LoVo (cell line): ENCODE measurements at places on chromosomes 4 and X.

- DNase-seq: no peak
These were observed 591 bp upstream of the ACSL4 start for GRCh38 chrX:109733613-109734083.

- DNase-seq: no peak
These were observed 17.2 kb downstream of the GPR174 start for GRCh38 chrX:79161655-79162054.

GRCh38 chr4:18209448-18209847 is 187.9 kb upstream of the LCORL start:
- DNase-seq: no peak

- DNase-seq: no peak
These were observed 350.1 kb downstream of the GRXCR1 start for GRCh38 chr4:43242606-43243005.

- DNase-seq: no peak
These were observed 207.6 kb downstream of the NAF1 start for GRCh38 chr4:162959046-162959445.

DNA sequence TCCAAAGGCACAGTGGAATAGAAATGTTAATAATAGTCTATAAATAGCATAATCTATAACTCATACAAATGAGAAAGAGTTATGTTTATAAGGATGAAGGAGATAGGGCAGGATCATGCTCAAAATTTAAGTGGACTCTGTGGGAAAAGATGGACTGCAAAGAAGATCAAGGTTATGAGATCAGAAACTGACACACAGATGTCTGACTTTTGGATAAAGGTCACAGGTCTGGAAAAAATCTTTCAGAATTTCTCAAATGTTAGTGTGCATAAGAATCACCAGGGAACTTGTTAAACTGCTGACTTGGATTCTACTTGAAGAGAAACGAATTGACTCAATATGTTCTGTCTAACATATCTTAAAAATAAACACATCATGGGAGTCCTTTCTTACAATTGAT is 104.1 kb downstream of the FSTL5 start:
- DNase-seq: no peak
